ENCODE measurements at places on chromosomes 5 and 9.

DNA sequence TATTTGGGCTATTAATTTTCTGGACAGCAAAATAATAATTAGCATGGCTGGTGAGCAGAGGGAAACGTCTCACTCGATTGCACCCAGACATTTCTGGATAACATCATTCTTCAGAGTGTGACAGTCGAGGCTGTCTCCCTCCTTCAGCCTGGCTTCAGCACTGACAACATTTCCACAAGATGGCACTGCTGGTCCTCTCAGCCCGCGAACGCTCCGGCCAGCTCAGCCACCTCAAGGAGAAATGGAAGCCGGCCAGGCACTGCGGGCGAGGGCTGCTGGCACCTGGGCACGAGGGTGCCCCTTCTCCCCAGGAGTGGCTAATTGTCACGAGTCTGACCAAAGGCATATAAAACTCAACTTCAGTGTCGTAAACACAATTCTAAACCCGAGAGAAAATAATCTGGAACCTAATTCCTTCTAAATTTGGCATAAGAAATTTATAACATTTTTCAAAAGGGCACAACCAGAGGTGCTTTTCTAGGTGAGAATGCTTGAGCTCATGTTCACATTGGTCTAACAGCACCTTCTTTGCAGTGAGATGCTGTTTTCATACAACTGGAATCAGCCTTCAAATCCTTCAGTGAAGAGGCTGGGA, 65.9 kb downstream of the DAP start:
- no peak for DNase-seq

GRCh38 chr5:55481293-55481855, 53.4 kb downstream of the PLPP1 start:
- no peak for DNase-seq

DNA sequence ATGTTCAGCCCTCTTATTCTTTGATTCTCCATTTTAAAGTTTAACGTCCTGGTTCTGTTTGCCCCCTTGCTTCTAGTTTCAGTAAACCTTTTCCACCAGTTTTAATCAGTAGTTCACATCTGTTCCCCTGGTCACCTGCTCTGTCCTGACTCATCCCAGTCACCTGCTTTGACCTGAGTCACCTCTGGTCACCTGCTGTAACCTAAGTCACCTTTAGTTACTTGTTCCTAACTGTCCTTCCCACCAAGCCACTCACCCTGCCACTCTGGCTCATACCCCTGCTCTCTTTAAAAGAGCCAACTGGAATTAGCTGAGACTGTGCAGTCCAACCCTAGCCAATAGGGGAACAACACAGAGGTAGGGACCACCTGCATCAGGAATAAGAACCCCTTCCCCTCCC, 43.0 kb downstream of the SEMA6A start:
- DNase-seq = no peak

GRCh38 chr5:177003649-177004048, 2.9 kb downstream of the UIMC1 start:
- DNase-seq = no peak

DNA sequence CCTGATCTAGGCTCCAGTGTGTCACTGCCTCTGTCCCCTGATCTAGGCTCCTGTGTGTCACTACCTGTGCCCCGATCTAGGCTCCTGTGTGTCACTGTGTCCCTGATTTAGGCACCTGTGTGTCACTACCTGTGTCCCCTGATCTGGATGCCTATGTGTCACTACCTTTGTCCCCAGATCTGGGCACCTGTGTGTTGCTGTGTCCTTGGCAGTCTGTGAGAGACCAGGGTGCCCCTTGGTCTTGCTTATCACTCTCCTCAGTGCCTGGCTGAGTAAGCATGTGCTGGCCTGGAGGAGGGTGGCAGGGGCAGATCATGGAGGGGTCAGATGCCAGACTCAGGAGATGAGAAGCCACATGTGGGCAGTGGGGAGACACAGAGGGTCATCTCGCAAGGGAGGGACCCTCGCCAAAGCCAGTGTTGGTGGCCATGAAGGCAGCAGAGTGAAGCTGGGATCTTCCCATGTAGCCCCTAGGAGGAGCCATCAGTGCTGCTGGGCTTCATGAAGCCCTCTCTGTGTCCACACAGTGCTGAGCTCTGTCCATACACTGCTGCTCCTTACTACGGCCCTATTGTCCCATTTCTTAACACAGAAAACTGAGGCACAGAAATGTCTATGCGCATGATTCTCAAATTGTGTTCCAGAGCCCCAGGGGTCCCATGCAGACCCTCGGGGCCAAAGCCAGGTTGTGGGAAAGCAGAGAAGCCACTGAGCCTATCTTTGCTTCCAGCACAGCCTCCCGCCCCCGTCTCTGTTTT, 15.5 kb downstream of the OLFML2A start:
- no peak for DNase-seq

- DNase-seq = no peak
Measured at GRCh38 chr5:95786821-95787418, 35.6 kb downstream of the GLRX start.

GRCh38 chr5:147393874-147394672, 115.8 kb downstream of the DPYSL3 start:
- DNase-seq = no peak

- no peak for DNase-seq
Measured at GRCh38 chr5:68265822-68266395, 50.4 kb downstream of the PIK3R1 start.

DNA sequence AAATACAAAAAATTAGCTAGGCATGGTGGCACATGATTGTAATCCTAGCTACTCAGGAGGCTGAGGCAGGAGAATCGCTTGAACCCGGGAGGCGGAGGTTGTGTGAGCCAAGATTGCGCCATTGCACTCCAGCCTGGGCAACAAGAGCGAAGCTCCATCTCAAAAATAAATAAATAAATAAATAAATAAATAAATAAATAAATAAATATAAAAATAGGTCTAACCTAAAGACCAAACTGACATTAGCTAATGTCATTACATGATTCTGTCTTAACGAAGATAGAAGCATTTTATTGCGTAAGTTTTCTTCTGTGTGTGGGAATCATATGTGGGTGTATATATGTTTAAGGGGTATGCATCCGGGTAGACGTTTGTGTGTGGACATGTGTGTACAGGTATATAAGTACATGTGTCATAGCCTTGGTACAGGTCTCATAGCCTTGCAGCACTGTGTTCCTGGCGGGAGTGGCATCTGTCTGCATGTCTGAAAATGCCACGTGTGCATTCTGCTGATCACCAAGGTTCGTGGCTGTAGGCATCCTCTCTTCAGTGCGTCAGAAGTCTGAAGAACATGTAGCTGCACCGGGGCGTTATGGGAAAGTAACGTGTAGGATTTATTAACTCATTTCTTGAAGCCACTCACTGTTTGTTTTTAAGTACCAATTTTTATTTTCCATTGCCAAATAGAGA, 298.1 kb downstream of the NR3C1 start:
- no peak for DNase-seq

GRCh38 chr9:127654619-127655018, 42.5 kb downstream of the STXBP1 start:
- no peak for DNase-seq

- no peak for DNase-seq
Measured at GRCh38 chr5:81207009-81207408, 26.1 kb upstream of the CKMT2 start.

DNA sequence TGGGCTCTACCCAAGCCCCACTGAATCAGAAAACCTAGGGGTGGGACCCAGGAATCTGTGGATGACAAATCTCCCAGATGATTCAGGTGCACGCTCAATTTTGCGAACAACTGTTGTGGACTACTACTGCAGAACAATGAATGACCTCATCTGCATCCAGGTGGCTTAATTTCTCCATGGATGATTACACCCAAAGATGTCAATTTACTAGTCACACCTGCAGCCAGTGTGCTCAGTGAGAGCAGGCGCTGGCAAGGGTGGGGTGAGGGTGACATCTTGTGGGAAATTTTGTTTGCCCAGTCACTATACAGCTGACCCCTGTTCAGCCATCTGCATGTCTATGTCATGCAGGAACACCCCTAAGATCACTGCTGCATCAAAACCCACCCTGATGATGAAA, 118.2 kb downstream of the ENTREP1 start:
- no peak for DNase-seq

DNA sequence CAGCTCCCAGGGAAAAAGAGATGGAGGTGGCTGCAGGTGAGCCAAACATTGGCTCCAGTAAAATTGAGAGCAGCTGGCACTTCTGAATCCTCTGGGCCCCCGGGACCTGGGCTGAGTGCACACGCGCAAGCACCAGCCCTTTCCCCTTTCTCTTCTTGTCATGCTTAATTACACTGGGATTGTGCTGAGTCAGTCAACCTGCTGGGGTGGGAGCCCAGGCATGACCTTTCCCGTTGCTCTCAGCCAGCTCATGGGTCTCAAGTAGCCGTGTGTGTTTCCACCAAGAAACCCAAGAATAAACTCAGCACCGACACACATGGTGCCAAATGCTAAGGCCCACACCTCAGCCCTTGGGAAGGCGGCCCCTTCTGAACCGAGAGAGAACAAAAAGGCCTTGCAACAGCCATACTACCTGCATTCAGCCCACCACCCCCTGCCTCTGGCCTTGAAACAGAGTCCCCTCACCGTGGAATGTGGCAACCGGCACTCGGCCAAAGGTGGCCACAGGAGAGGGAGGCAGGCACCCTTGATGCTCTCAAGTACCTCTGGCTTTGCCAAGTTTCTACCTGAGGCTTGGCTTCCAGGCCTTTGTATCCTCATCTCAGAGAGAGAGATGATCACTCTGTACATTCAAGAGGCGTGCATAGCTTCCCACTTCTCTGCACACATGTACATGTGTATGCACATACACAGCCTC, 28.1 kb downstream of the SLIT3 start:
- DNase-seq = no peak

DNA sequence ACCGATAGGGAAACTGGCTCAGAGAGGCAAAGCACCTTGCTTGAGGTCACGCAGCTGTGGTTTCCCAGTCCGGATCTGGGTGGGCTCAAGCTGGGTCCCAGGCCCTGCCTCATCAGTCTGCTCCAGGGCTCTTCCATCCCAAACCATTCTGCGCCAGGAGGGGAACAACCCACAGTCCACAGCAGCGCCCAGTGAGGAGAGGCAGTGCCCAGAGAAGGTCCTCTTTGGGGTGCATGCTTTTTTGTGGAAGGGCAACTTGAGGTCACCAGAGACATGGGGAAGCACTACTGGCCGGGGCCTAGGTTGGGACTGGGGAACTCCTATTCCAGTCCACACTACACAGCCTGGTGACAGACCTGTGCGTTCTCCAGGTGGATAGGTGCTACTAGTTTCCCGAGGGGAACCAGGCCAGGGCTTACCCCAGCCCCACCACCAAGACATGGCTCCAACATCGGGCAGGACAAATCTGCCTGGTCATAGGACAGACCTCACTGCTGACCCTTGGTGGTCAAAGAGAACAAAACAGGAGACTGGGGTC, 62.5 kb upstream of the RNF130 start:
- no peak for DNase-seq

DNA sequence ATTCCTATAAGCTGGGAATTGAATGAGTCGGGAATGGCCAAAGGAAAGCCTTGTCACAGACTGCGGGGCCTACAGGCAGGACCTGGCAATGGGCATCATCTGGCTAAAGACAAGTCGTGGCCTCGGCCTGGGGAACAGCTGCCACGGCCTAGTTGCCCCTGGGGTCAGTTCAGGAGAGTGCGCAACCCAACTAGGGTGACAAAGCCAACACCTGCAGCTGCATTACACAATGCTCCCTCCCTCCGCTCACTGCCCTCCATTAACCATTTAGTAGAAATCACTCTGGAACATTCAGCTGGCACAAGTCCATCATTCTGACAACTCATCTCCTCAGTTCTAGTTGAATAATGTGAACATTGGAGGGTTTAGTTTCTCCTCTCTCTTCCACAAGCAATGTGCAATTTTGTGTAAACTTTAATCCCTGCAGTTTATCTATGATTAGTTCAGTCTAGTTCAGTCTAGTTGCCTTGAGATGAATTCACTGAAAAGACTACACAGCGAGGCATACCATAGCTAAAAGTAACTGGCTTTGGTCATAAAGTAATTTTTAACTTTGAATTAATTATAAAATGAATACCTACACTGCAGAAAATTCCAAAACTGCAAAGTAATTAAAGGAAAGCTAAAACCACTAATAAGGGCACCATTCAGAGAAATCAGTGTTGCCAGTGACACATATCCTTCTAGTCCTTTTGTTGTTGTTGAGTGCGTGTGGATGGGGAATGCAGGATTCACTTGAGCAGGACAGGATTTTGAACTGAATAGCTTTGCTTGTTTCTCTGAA, 5.1 kb downstream of the GLDC start:
- DNase-seq = no peak

GRCh38 chr5:71757590-71758543, 38.8 kb downstream of the CARTPT start:
- DNase-seq = peak; percentile 24

GRCh38 chr5:141640698-141641097, 3.9 kb downstream of the RELL2 start:
- DNase-seq = no peak

DNA sequence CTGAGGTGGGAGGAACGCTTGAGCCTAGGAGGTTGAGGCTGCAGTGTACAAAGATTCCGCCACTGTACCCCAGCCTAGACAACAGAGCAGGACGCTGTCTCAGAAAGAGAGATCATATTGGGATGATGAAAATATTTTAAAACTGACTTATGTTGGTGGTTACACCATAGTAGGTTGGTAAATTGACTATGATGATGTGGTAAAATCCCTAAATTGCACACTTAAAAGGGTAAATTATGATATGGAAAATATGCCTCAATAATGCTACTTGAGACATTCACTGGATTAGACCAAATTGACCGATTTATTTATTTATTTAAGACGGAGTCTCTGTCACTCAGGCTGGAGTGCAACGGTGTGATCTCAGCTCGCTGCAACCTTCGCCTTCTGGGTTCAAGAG, 21.9 kb upstream of the TOR1B start:
- no peak for DNase-seq

DNA sequence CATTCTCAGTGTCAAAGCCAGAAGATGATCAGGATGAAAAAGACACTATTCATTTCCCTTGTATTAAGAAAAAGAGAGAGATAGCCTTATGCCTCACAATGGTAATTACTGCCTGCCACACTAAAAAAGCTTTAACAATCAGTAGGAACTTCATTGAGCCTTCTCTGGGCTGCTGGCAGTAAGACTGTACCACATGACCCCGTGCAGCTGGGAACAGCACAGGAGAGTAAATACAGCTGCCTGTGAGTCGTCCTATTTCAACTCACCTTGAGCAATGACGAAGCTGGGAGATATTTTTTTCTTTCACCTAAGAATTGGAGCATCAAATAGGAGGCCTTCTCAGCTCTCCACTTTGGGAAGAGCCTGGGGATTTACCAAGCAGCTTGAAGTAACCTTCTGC, 316.3 kb downstream of the GABRB2 start:
- no peak for DNase-seq

DNA sequence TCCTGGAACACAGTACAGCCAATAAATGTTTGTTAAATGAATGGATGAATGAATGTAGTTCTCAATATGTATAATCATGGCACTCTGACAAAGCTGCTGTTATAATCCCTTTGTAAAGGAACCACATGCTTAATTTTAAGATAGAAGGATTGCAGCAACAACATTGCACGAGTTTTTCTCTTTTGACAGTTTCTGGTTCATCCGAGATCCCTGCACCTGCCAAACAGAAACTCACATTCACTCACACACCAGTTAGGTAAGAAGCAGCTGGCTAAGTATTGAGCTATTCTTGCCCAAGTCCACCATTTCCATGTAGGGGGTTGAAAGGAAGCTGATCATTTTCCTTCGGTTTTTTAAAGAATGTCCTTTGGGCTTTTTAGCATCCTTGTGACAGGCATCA, 133.7 kb upstream of the MAP1B start:
- no peak for DNase-seq

- DNase-seq = no peak
Measured at GRCh38 chr9:97592126-97592525, 41.0 kb downstream of the TSTD2 start.

Measured in CD4-positive, alpha-beta memory T cell (primary cell).